ENCODE measurements at places on chromosomes 16 and 17. TPM values are rescaled to one million over a fixed set of nuclear protein-coding genes. Genes with fewer than 3 reads are reported as not detected.
A peak's percentile ranks its signal among the peaks of the same experiment; 100 is the strongest.

GRCh38 chr17:72622661-72623433 lies 469.6 kb downstream of the SLC39A11 start:
- H3K4me3 ChIP-seq = no peak overlapping the region
- DNase-seq = no peak
- H3K36me3 ChIP-seq = no peaks in the 10 kb centered on the region
- no peaks in the 10 kb centered on the region for H3K4me1 ChIP-seq
- H3K27me3 ChIP-seq = no peaks in the 10 kb centered on the region
- H3K27ac ChIP-seq = no peak overlapping the region

DNA sequence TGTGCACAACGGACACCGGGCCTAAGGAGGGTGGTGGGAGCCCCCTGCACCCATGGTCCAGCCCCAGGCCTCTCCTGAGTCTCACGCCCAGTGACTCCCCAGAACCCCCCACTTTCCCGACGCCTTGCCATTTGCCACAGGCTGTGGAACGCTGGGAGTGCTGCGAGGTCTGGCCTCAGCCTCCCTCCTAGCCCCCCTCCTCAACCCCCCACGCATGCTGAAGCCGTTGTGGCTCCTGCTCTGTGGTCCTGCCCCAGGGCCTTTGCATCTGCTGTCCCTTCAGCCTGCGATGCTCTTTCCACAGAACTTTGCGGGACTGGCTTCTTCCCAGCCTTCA lies 226.0 kb upstream of the GSE1 start:
- no peaks in the 10 kb centered on the region for H3K27me3 ChIP-seq
- DNase-seq = no peak
- no peak overlapping the region for H3K27ac ChIP-seq
- peaks cover 15% of the 10 kb centered on the region for H3K4me1 ChIP-seq
- H3K4me3 ChIP-seq = no peak overlapping the region
- no peaks in the 10 kb centered on the region for H3K36me3 ChIP-seq

- no peak for DNase-seq
- H3K27ac ChIP-seq = no peak overlapping the region
- no peaks in the 10 kb centered on the region for H3K27me3 ChIP-seq
- H3K36me3 ChIP-seq = no peaks in the 10 kb centered on the region
These were observed 45.2 kb downstream of the RND2 start for GRCh38 chr17:43070257-43070656.

GRCh38 chr17:78338486-78339259 lies 21.2 kb downstream of the SOCS3 start:
- H3K27me3 ChIP-seq = no peaks in the 10 kb centered on the region
- H3K4me1 ChIP-seq = peaks cover 5% of the 10 kb centered on the region
- H3K4me3 ChIP-seq = no peak overlapping the region
- no peak overlapping the region for H3K27ac ChIP-seq
- H3K36me3 ChIP-seq = no peaks in the 10 kb centered on the region

DNA sequence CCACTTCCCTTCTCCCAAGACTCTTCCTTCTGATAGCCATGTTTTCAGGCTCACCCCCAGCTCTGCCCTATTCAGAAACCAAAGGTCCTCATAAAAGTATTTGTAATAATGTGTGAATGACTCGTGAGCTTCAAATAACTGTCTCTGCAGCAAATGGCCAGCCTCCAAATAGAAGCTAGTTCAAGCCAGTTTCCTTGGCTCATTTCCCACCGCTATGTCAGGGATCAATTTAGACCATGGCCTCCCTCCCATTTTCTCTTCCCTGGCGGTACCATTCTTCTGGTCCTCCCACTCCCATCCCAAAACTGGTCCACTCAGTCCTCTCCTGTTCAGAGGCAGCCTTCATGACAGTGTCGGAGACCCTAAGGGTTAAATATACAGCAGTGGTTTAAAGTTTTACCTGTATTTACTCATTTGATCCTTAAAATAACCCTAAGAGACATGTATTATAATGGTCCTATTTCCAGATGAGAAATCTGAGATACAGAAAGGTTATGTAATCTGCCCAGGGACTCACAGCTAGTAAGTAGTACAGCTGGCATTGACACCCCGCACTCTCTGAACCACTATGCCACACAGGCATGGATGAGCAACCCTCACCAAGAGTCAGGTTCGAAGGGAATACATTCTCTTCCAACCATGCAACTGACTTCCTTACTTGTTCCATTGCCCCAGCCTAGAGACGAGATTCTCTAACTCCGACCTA lies 42.9 kb downstream of the GAS7 start:
- no peaks in the 10 kb centered on the region for H3K27me3 ChIP-seq
- peak overlapping the region; percentile 23 for H3K27ac ChIP-seq
- H3K36me3 ChIP-seq = no peaks in the 10 kb centered on the region
- DNase-seq = no peak
- no peak overlapping the region for H3K4me3 ChIP-seq

DNA sequence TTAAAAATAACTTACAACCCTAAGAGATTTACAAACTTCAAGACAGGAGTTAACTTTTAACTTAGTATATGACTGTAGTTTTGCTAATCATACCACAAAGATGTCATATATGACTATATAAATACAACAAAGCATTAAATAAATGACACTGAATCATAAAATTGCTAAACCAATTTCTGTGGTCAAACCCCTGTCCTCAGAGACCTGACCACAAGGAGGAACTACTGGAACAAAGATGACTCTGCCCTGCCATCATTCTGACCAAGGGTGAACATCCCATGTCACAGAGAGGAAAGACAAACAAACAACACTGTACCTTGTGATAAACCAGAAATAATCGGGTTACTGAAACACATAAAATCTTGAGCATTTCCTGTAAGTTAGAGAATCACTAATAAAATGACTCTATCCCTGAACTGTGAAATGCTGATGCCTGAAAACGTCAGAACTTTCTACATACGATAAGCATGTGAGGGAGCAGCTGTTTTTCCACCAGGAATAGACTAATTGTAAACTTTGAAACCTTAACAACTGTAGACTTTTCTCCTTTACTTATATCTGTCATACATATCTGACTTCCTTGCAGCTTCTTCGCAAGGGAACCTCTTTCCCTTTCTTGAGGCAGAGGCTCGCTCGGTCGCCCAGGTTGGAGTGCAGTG lies 47.9 kb downstream of the WDR59 start:
- H3K27ac ChIP-seq = no peak overlapping the region
- H3K36me3 ChIP-seq = no peaks in the 10 kb centered on the region
- H3K27me3 ChIP-seq = no peaks in the 10 kb centered on the region
- no peak overlapping the region for H3K4me3 ChIP-seq
- H3K4me1 ChIP-seq = no peaks in the 10 kb centered on the region

DNA sequence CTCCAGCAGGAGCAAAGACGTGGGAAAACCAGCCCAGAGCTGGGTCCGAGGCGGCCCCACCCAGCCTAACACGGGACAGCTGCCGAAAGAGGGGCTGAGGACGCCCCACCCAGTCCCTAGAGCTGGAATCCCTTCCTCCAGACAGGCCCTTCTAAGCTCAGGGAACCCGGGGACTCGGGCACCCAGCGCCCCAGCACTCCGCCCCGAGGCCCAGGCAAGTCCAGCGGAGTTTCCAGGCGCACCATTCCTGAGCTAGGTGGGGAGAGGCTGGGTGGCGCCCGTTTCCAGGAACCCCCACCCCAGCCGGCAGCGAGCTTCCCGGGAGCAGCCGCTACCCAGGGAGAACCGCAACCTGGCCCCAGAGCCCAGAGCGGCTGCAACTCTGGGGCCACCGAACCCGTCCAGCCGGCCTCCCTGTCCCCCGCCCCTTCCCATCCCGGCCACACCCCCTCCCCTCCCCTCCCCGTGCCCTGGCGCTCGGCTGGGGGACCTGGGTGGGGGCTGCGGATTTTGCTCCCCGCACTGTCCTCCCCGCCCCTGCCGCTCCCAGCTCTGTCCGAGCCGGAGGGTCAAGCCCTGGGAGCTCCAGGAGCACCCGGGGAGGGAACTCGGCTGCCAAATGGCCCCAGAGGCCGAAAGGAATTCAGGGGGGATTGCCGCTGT lies 536 bp downstream of the TMC6 start:
- no peak for DNase-seq
- no peaks in the 10 kb centered on the region for H3K27me3 ChIP-seq
- H3K27ac ChIP-seq = peak overlapping the region; percentile 90
- H3K4me3 ChIP-seq = peak overlapping the region; percentile 60
- H3K36me3 ChIP-seq = peaks cover 3% of the 10 kb centered on the region

- H3K27me3 ChIP-seq = no peaks in the 10 kb centered on the region
- DNase-seq = no peak
- H3K4me3 ChIP-seq = no peak overlapping the region
- no peaks in the 10 kb centered on the region for H3K4me1 ChIP-seq
- H3K36me3 ChIP-seq = no peaks in the 10 kb centered on the region
These were observed 106.8 kb downstream of the CCDC182 start for GRCh38 chr17:57638284-57638683.

DNA sequence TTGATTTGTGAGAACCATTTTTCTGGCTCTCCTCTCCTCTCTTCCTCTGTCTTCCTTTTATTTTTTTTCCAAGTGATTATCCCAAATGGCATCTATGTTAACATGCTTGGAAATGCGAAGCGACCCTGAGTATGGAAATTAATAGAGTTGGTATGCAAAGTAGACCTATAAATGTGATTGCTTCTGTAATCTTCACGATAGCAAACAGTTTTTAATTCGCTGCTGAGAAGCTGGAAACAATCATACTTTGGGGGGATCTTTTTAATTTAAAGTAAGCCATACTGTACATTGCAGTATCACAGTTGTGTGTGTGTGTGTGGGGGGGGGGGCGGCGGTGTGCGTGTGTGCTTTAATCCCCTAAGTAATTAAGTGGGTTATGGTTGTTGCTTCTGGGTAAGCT lies 233.3 kb downstream of the CDH13 start:
- no peaks in the 10 kb centered on the region for H3K36me3 ChIP-seq
- H3K4me1 ChIP-seq = no peaks in the 10 kb centered on the region
- H3K27me3 ChIP-seq = no peaks in the 10 kb centered on the region

DNA sequence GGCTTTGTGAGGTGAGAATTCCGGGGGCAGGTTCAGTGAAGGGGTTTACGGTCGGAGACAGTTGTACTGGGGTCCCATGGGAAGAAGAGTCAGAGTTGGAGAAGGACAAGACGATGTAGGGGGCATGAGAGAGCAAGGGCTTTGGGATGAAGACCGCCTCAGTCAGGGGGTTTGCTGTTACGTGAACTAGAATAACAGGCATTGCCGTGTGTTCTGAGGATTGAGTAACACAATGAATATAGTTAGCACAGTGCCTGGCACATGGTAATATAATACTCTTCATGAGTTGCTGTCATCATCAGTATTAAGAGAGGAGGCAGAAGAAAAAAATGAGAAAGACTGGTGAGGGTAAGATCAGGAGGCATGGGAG lies 577 bp downstream of the ZNF646 start:
- no peaks in the 10 kb centered on the region for H3K27me3 ChIP-seq
- no peak for DNase-seq
- H3K4me1 ChIP-seq = no peaks in the 10 kb centered on the region
- no peaks in the 10 kb centered on the region for H3K36me3 ChIP-seq
- H3K27ac ChIP-seq = peak overlapping the region; percentile 94

DNA sequence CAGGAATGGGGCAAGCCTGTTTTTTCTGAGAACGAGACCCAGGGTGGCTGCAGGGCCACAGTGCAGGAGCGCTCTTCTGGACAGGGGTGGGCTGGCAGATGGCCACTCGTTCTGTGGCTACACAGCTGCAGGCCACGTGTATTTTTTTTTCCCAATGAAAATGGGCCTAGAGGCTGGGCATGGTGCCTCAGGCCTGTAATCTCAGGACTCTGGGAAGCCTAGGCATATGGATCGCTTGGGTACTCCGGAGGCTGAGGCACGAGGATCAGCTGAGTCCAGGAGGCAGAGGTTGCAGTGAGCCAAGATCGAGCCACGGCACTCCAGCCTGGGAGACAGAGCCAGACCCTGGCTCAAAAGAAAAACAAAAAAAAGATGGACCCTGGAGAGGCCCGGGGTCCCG lies 6.8 kb downstream of the UNKL start:
- no peak for DNase-seq
- peak overlapping the region; percentile 48 for H3K27ac ChIP-seq
- H3K4me3 ChIP-seq = peak overlapping the region; percentile 48
- no peaks in the 10 kb centered on the region for H3K27me3 ChIP-seq

NAT9 gene
- 20.6 TPM for total RNA-seq

ASIC2 gene
- not detected for total RNA-seq

MARVELD3 gene
- total RNA-seq = 11.8 TPM

NPIPA7 gene
- total RNA-seq = 5.6 TPM

Measured in breast epithelium (tissue), 4 donors.